ENCODE measurements at places on chromosomes 11 and 22.

GRCh38 chr22:49015993-49016908 lies 811.4 kb downstream of the BRD1 start:
- no peak for DNase-seq

DNA sequence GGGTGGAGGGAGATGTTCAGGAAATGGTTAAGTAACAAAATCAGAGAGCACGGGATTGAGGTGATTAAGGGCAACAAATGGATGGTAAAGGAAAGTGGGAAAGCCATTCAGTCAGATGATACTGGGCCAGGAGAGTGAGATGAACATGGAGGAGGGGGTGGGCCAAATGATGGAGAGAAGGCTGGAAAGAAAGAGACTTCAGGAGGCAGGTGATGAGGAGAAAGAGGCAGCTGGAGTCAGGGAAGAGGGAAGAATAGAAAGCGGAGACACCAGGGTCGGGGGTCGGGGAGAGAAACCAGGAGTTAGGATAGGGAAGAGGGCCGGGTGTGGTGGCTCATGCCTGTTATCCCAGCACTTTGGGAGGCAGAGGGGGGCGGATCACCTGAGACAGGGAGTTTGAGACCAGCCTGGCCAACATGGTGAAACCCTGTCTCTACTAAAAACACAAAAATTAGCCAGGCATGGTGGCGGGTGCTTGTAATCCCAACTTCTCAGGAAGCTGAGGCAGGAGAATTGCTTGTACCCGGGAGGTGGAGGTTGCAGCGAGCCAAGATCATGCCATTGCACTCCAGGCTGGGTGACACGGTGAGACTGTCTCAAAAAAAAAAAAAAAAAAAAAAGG lies 4.7 kb upstream of the KDM2A start:
- DNase-seq, result no peak

DNA sequence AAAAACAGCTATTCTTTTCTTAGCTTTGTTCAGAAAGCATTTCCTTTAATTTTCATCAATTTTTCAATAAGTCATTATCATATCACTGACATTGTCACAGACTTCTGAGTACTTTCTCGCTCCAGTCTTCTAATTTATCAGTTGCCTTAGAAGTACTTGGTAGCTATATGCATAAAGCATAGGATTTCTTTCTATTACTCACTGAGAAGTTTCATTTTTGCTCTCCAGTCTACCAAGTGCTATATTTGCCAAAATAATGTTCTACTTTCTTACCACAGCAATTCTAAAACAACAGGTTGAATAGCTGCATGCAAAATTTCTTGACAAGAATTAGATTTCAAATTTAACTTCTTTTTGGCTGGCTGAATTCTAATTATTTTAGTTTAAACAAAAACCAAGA lies 116.3 kb downstream of the STK33 start:
- no peak for DNase-seq

- DNase-seq, result no peak
Observed at GRCh38 chr11:107508201-107508857, 50.7 kb upstream of the CWF19L2 start.

DNA sequence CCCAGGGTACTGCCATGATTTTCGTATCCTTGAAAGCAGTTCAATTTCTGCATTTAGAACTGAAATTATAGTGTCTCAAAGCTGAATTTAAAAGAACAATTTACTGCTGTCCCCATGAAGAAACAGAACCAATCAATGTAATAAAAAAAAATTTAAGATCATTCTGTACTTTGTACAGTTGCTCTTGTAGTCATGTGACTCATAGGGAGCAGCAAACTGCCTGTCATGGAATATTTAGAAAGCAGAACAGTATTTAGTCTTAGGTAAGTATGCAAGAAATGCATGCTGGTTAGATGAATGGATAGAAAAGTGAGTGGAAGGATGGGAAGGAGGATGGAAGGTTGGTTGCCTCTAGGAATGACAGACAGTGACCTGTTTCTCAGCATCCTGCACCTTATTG lies 450.9 kb downstream of the RAB38 start:
- DNase-seq, result no peak

DNA sequence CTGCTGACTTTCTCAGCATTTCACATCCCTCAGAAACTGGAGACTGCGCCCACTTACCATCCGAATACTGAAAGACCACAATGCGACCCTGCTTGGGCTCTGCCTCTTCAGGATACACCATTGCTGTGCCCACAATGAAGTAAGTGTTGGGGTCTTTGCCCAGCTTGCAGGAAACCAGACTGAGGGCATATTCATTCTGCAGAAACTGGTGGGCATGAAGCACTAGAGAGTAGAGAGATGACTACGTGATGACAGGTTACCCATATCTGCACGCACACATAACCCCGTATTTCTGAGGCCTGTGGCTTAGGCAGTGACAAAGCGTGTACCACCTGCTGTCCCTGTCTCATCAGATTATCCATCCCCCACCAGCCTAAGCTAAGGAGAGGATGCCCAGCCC lies 14.6 kb upstream of the VWCE start:
- DNase-seq, result peak; percentile 32

DNA sequence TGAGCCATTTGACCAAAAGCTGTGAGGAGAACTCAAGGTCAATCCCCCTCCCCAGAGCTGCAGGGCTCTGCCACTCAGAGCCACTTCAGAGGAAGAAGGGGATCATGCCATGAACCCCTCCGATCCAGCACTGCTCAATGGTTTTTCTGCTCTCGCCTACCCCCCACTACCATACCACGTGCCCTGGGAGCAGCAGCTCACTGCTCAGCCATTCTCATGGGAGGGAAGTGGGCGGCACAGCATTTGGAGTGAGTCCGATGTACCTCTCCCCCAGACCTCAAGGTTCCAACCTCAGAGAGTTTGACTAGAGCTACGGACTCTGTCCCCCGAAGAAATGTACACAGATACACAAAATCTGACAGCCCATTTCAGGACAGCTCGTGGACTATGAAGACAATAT lies 34.5 kb downstream of the AP1B1 start:
- no peak for DNase-seq

DNA sequence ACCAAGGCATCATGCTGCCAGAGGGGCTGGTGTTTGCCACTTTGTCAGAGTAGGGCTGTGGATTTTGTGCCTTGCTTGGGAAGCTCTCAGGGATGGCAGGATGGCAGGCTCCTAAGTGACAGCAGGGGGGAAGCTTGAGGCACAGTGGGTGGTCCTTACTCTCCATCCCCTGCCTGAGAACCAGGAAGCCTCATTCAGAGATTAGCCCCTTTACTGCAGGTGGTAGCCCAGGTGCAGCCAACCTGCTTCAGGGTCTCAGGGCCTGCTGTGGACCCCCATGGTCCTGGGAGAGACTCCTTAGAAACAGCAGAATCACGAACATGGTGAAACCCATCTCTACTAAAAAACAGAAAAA lies 8.9 kb upstream of the ST3GAL4 start:
- DNase-seq, result no peak

DNA sequence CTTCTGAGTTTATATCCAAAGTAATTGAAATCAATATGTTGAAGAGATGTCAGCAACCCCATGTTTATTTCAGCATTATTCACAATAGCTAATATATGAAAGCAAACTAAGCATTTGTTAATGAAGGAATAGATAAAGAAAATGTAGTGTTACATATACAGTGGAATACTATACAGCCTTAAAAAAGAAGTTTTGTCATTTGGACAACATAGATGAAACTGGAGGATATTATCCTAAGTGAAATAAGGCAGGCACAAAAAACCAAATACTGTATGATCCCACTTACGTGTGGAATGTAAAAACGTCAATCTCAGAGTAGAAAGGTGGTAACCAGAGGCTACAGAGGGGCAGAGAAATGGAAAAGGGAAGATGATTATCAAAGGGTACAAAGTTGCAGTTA lies 10.2 kb downstream of the MRGPRX2 start:
- DNase-seq, result no peak

- DNase-seq, result no peak
Observed at GRCh38 chr11:108622341-108622740, 28.8 kb upstream of the EXPH5 start.

DNA sequence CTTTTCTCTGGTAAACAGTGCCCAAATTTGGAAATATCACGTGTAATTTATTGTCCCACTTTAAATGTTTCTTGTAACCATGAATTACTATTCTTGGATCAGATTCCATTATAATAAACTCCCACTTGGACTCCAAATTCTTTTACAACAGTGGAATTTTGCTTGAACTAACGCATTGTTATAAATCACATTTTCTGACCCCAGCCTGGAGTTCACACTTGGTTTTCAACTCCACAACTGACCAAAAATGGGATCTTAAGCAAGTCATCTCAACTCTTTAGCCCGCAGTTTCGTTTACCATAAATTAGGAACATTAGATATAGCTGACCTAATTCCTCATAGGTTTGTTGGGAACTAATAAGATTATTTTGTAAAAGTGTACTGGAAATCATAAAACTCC lies 336.8 kb upstream of the NCAM1 start:
- no peak for DNase-seq

GRCh38 chr11:122019908-122020694 lies 95.9 kb downstream of the BLID start:
- no peak for DNase-seq

All from activated CD4-positive, alpha-beta T cell treated with anti-CD3 and anti-CD28 coated beads, Interleukin-2, amount 50 U/mL, for 16 hours (primary cell).